ENCODE measurements at places on chromosomes 12 and 14.

GRCh38 chr14:34498684-34499412 is 36.8 kb upstream of the SPTSSA start:
- H3K27ac ChIP-seq, result no peak overlapping the region
- no peaks in the 10 kb centered on the region for H3K4me1 ChIP-seq
- no peaks in the 10 kb centered on the region for H3K27me3 ChIP-seq
- H3K4me3 ChIP-seq, result no peak overlapping the region
- DNase-seq, result no peak
- no peaks in the 10 kb centered on the region for H3K36me3 ChIP-seq

- no peak for DNase-seq
- H3K4me3 ChIP-seq, result no peak overlapping the region
- no peaks in the 10 kb centered on the region for H3K36me3 ChIP-seq
- H3K27ac ChIP-seq, result no peak overlapping the region
- no peaks in the 10 kb centered on the region for H3K4me1 ChIP-seq
These were observed 560.4 kb upstream of the FLRT2 start for GRCh38 chr14:84969501-84969900.

DNA sequence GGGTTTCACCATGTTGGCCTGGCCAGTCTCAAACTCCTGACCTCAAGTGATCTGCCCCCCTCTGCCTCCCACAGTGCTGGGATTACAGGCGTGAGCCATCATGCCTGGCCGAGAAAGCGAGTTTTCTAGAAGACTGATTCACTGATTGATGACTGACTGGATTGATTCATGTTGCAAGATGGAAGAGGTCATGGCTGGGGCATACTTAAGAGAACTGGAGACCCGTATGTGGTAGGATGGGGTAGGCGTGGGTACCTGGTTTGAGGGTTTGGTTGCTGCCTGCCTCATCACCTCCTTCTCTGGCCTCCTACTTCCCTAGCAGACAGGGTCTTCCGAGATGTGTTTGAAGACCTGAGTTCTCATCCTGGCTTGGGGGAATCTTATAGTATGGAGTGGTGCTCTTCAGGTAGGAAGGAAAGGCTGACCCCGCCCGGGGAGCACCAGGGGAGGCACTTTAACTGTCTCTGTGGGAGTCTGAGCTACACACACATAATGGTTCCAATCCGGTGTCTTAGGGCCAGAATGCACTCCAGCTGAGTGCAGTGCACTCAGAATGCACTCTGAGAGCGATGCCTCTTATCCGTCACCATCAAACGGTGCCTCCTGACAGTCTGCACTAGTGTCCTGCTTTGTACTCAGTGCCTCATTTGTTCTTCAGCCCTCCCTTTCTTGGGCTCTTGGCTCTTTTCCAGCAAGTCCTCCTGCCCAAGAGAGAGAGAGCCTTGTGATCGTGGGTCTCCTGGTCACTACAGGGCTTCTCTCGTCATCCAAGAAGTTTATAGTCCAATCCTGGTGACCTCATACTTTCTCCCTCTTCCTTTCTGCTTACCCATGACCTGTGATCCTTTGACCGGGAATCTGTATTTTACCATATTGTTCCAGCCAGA is 19.7 kb downstream of the PLEKHG3 start:
- no peak for DNase-seq
- no peaks in the 10 kb centered on the region for H3K27me3 ChIP-seq
- H3K4me1 ChIP-seq, result peaks cover 64% of the 10 kb centered on the region
- no peaks in the 10 kb centered on the region for H3K36me3 ChIP-seq
- H3K27ac ChIP-seq, result no peak overlapping the region

DNA sequence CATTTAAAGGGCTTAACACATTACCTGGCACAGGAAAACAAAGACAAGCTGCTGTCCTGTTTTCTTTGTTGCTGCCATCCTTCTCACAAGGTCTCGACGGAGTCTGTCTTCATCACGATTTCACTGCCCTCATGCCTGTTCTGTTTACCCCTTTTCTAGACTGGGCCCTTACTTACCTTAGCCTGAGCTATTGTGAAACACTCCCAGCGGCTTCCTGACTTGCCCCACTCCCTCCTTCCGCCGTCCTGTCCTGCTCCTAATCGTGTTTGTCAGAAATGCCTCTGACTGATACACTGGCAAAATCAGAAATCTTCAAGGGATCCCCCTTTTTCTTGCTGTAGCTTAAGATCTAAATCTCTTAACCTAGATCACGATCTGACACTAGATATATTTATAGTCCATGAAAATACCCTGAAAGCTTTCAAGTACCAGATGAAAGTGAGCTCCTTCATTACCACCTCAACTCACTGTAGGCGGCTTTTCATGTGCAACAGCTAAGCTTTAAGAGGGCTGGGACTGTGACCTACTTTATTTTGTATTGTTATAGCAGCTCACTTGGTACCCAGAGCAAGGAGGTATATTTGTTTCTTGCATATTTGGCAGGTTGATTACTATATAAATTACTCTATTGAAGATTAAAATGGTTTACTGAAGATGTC is 32.1 kb downstream of the TECPR2 start:
- no peak overlapping the region for H3K27ac ChIP-seq
- H3K4me1 ChIP-seq, result peaks cover 7% of the 10 kb centered on the region
- no peaks in the 10 kb centered on the region for H3K27me3 ChIP-seq

GRCh38 chr14:66495218-66496098 is 9.3 kb downstream of the CCDC196 start:
- H3K27me3 ChIP-seq, result no peaks in the 10 kb centered on the region
- DNase-seq, result peak; percentile 50
- no peak overlapping the region for H3K27ac ChIP-seq
- peak overlapping the region; percentile 8 for H3K4me3 ChIP-seq
- H3K4me1 ChIP-seq, result no peaks in the 10 kb centered on the region

- no peaks in the 10 kb centered on the region for H3K4me1 ChIP-seq
- no peak for DNase-seq
- H3K27me3 ChIP-seq, result no peaks in the 10 kb centered on the region
- no peaks in the 10 kb centered on the region for H3K36me3 ChIP-seq
- H3K4me3 ChIP-seq, result no peak overlapping the region
These were observed 40.2 kb downstream of the TEAD4 start for GRCh38 chr12:2999265-2999841.

DNA sequence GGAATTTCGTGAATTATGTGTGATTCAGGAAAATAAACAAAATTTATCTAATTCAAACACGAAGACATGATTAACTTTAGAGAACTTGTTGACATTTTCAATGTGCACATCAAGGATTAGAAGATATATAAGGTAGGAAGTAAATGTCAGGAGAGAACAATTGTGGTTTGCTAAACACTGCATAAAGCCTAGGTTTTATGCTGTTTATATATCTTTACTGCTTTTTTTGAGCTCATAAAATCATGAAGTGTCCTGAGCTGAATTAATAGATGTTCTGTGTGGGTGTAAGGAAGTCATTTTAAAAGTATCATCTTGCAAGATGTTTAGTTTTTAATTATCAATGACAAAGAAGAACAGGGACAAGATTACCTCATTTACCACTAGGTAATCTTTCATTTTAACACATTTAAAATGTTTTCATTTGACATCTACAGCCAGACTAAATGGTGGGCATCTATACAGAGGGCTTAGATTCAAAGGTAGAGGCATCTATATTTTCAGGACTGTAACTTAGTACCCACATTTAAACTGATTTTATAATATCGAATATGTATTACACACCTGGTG is 382.8 kb downstream of the ADAMTS20 start:
- no peak overlapping the region for H3K4me3 ChIP-seq
- no peak overlapping the region for H3K27ac ChIP-seq
- DNase-seq, result no peak
- H3K27me3 ChIP-seq, result no peaks in the 10 kb centered on the region
- no peaks in the 10 kb centered on the region for H3K4me1 ChIP-seq

DNA sequence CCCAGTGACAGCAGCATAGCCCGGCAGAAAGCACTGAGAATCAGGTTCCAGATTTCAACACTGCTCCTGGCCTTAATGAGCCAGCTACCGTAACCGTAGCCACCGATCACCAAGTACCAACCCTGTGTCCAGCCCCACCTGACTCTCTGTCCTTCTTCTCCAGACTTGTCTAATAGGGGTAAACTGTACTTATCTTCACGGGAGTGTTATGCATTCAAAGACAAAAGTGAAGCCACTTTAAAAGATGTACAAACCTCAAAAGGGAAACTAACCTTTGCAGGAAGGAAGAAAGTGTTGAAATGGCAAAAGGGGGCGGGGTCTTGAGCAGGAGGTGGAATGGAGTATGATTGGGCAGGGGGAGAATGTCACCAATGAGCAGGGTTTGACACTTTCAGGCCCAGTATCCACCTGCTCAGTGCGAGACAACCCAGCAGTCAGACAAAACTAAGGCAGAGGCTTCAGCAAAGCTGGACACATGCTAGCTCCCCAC is 226.1 kb downstream of the CHST11 start:
- H3K4me3 ChIP-seq, result peak overlapping the region; percentile 75
- DNase-seq, result peak; percentile 91
- H3K27ac ChIP-seq, result peak overlapping the region; percentile 79
- H3K36me3 ChIP-seq, result no peaks in the 10 kb centered on the region

DNA sequence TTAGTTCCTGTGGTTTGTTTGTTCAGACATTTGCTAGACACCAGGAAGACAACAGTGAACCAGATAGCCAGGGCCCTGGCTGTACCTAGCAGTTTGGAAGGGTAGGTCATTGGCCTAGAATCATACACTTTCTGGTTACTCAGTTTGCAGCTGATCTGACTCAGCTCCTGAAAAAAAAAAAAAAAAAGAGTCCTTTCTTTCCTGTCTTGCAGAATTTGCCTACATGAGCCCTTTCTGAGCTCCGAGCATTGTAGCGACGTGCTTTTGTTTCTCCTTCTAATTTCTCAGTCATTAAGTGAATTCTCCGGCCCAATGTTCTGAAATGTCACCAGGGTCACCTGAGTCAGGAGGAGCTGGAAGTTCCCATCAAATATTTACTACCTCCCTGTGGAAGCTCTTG is 2.4 kb downstream of the CABP1 start:
- no peak for DNase-seq
- no peak overlapping the region for H3K27ac ChIP-seq
- H3K4me1 ChIP-seq, result peaks cover 14% of the 10 kb centered on the region
- peaks cover 42% of the 10 kb centered on the region for H3K27me3 ChIP-seq
- H3K36me3 ChIP-seq, result no peaks in the 10 kb centered on the region
- no peak overlapping the region for H3K4me3 ChIP-seq

GRCh38 chr14:50320283-50320682 is 8.2 kb downstream of the DMAC2L start:
- no peak overlapping the region for H3K4me3 ChIP-seq
- peaks cover 9% of the 10 kb centered on the region for H3K36me3 ChIP-seq
- no peaks in the 10 kb centered on the region for H3K27me3 ChIP-seq
- H3K27ac ChIP-seq, result no peak overlapping the region
- no peak for DNase-seq
